T-helper 2 cell (primary cell): ENCODE measurements at places on chromosomes 11 and 22.

- DNase-seq: no peak
Observed at GRCh38 chr11:27456140-27456794, 16.3 kb downstream of the LGR4 start.

- DNase-seq: peak; percentile 45
Observed at GRCh38 chr11:38791346-38791961, 2193.4 kb upstream of the RAG2 start.

DNA sequence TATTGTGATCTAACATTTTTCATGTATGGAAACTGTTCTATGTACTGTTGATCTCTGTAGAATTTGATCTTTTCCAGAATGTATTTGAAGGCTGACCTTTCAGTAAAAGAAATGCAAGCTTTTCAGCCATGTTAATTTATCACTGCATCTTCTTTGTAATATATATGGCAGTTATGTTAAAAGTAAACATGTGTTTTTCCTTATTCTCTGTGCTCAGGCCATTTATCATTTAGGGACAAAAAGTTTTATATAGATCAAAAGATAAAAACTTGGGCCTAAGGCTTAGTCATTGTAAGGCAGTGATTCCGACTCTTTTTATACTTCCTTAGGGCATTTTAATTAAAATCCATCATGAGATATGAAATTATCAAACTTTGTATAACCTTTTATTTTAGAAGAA lies 48.7 kb downstream of the KDM2A start:
- DNase-seq: no peak

DNA sequence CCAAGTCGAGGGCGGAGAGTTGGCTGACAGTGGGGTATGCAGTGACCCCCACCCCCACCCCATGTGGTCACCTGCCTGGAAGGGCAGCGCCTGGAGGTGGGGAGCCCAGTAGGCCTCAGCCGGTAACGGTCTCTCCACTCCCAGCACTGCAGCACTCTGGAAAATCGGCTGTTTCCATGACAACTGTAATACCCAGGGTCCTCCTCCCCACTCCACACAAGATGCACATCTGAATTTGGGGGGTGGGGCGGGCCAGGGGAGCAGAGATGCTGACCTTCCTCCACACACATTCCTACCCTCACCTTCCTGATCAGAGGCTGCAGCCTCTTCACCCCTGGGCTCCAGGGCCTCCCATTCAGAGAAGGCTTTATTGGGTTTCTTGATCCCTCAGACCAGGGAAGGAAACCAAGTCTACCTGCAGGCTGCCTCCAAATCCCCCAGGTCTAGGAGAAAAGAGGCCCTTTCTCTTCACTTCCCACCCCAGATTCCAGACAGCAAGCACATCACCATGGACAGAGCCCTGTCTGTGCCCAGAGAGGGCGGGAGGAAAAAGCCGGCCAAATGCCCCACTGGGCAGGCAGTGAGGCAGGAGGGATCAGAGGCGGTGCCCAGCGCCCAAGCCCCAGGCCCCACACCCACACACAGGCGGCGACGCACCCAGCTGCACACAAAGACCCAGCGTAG lies 46.5 kb downstream of the SLC22A12 start:
- DNase-seq: no peak

DNA sequence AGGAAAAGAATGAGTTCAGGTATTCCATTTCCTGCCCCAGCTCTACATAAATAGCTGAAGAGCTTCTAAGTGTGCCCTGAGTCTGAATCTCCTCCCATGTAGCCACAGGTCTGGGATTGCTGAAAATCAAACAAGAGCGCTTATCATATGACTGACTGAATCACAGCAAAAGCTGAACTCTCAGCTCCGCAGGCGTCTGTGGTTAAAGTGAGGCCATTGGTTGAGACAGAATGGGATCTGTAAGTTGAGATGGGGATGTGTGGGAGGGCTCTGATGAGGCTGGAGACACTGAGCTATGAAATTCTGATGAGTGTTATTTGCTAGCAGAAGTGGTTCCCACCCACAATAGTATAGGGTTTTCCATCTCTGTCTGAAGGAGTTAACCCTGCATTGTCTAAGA lies 637.0 kb downstream of the OPCML start:
- no peak for DNase-seq

DNA sequence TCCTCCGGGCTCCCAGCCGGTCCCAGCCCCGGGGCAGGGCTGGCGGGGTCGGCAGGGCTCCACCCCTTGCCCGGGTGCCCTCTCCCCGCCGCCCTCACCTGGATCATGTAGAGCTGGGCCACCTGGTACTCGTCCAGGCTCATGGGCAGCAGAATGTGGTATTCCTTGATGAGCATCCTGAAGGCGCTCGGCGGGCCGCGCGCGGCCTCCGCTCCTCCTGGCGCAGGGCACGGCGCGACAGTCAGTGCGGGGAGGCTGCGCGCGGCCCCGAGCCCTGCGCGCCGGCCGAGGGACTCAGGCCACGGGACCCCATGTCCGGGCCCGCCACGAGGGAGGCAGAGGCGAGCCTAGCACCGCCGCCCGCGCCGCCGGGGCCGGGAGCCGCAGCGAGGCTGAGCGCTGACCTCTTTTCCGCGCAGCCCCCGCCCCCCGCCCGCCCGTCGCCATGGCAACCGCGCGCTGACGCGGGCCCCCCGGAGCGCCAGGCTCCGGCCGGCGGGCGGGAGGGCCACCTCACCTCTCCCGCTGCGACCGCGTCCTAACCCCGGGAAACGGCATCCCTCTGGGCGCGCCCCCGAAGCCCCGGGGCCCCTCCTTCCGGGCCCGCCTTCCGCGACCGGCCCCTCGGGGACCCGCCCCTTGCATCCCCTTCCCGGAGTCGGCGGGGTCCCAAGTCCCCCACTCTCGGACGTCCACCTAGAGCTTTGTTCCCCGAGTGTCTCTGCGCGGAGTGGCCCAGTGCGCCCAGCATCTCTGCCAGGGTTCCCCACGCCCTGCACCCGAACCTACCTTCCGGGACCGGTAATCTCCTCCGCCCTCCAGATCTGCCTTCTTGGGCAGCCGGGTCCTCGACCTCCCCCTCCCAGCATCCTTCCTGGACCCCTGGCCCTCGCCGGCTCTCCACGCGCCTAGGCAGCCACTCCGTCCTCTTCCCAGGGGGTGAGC lies 886 bp downstream of the PITPNM1 start:
- DNase-seq: peak; percentile 34

GRCh38 chr22:48577014-48577690 lies 1250.5 kb downstream of the BRD1 start:
- no peak for DNase-seq

GRCh38 chr11:11243209-11243589 lies 109.9 kb downstream of the CSNK2A3 start:
- no peak for DNase-seq

DNA sequence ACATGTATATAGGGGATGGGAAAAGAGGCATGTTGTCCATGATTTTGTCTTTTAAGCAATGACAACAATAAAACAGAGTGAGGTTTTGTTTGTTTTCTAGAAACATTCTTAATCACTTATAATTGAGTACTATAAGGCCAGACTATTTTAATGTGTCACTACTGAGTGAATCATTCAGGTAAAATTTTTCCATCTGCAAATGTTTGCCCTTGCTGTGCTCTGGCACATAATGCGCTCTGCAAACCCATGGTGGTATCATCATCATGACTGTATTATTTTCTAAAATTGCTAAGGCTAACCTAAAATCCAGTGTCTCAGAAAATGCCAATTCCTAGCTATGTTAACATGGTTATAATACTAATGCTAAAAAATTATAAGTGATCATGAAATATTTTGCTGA lies 261.2 kb downstream of the CADM1 start:
- DNase-seq: no peak

GRCh38 chr11:1883346-1884302 lies 8.1 kb downstream of the PRR33 start:
- DNase-seq: no peak

DNA sequence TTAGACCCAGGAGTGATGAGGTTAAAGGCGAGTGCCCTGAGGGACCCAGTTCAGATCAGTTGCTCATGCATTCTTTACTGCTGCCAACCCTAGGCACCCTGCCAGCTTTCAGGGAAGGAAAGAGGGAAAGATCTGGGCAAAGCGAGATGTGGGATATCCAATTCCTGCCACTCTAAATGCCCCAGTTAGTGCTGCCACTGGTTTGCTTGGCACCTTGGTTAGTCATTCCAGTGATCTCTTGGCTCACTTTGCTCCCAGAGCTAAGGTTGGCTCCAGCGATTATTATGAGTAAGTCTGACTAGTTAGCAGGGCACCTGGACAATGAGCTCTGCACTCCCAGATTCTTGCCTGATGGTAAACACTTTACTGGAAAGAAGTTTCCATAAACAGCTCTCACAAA lies 85.0 kb downstream of the INSC start:
- no peak for DNase-seq

- DNase-seq: no peak
Observed at GRCh38 chr11:44862558-44863101, 88.1 kb downstream of the TP53I11 start.

DNA sequence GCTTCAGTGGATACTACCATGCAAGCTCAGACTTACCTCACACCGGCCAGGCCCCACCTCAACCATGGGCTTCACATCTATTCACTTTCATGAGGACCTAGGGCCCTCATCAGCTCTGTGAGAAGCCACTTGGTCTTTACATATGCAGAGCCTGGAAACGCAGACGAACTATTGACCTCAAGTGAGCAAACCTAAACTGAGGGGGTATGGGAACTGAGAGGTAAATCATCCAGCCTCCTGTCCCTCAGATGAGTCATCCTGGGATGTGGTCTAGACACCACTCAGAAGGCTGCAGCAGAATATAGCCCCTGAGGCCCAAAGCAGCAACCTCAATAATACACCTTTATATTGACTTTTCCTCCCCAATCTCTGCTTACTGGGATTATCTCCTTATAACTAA lies 578.0 kb downstream of the INSC start:
- peak; percentile 4 for DNase-seq

DNA sequence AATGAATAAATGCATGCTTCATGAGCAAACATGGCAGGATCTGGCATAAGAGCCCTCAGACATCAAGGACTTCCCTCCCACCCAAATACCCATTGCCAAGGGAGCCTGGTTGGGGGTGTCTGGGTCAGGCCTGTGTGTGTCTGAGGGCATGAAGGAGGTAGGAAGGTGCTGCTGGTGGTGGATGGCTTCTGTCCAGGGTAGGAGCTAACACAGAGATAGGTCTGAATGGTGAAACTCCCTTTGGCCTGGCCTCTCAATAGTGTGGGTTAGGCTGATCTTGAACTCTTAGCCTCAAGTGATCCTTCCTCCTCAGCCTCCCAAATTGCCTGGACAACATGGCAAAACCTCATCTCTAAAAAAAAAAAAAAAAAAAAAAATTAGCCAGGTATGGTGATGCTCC lies 2.8 kb downstream of the AMPD3 start:
- no peak for DNase-seq

- DNase-seq: no peak
Observed at GRCh38 chr22:43042101-43042780, 27.3 kb upstream of the PACSIN2 start.

- DNase-seq: no peak
Observed at GRCh38 chr11:133582750-133583149, 50.4 kb upstream of the OPCML start.

- peak; percentile 21 for DNase-seq
Observed at GRCh38 chr11:95790933-95791708, 823 bp downstream of the CEP57 start.

- no peak for DNase-seq
Observed at GRCh38 chr11:77658213-77659013, 20.8 kb upstream of the CLNS1A start.

DNA sequence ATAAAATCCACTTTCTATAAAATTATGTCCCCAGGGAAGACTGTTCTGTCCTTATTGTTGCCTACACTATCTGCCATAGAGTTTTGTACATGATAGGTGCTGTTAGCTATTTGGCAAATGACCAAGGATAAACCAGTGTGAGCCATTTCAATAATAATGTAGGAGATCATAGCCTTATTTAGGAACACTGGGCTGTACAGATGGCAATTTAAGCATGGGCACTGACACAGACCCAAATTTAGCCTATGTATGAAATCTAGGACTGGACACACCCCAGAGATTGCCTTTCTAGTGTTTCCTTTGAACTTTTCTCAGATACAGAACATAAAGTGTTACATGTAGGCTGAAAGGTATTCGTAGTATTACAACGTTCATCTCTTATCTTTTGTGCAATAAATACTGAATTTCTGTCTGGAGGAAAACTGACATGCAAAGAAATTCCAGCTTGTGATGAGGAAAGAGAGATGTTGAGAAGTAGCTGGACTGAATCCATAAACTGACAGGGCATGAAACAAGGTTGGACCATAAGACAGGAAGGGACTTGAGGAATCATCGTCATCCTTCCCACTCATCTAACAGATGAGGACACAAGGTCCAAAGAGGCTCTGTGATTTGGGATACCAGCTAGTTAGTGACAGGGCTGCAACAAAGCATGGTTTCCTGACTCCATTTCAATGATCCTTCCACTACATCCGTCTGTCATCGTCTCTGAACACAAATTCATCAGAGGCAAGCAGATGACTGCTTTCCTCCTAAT lies 60.3 kb downstream of the TMPRSS5 start:
- DNase-seq: no peak
